ENCODE measurements at places on chromosomes 1 and 21.

GRCh38 chr1:219676012-219676765, 63.3 kb upstream of the ZC3H11B start:
- DNase-seq: no peak

DNA sequence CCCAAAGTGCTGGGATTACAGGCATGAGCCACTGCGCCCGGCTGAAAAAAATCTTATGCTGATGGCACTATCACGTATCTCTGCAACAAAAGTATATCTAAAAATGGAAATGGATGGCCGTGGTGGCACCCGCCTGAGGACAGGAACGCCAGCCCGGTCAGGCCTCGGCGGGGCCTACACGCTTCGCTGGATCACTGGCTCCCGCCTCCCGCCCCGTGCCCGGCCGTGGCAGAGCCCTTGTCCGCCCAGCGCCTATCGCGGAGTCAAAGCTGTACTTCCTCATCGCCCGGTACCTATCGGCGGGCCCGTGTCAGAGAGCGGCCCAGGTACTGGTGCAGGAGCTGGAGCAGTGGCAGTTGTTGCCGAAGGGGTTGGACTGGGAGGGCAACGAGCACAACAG, 28.8 kb upstream of the PDPN start:
- no peak for DNase-seq

DNA sequence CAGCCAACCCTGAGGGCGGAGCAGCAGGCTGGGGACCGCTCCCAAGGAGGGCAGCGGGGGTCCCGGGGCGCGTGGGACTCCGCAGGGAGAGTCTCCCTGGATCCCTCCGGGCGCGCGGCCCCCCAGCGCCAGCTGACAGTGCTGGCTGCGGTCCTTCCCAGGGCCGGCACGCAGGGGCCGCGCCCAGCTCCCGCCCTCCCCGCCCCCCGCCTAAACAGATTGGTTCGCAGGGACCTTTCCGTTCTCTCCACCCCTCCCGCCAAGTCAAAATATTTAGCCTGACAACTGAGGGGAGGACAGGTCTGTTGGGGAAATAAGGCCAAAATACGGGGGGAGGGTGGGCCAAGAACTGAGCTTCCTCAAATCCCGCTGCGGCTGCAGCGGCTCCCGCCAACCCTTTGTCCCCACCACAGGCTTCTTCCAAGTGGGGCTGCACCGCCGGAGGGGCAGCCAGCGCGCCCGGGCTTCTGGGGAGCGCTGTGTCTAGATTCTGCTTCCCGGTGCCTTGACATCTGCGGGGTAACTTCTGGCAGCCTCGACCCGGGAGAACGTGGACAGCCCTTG, at the start of gene INSRR:
Gene INSRR (minus strand): TSS at position 159 of the 564 bp plus-strand sequence. CDS start 496 bp downstream, outside the sequence.
- no peak for DNase-seq

GRCh38 chr1:64453688-64454087, 16.2 kb upstream of the CACHD1 start:
- DNase-seq: no peak

- no peak for DNase-seq
Measured at GRCh38 chr21:28459193-28459592, 533.5 kb downstream of the LTN1 start.

DNA sequence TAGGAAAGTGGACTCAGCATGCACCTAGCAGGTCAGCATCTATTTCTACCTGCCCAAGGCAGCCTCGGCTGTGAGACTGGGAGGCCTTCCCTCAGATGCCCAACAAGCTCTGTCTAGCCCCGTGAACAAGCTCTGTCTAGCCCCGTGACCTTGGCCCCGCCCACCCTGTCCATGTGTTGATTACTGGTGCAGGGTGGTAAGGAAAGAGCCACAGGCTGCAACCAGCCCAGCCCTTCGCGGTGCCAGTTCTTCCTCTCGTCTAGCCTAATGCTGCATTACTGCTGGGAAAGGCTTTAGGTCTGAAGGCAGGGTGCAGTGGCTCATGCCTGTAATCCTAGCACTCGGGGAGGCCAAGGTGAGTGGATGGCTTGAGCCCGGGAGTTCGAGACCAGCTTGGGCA, 2.2 kb downstream of the GPR153 start:
- DNase-seq: no peak

- DNase-seq: no peak
Measured at GRCh38 chr1:68213843-68214242, 18.5 kb downstream of the WLS start.

DNA sequence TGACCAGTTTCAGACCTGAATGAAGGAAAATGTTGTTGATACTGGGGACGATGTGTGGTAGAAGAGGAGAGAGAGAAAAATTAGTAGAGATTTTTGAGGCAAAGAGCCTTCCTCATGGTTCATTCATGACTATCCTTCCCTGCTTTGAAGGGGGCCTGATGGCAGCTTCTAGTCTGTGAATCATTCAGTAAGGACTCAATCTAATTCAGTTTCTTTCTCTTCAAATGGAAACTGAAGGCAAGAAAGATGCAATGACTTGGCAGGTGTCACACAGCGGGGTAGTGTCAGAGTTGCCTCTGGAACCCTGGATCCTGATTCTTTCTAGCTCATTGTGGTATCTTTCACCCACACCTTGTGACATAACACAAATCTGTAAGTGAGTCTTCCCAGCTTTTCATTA, 14.9 kb upstream of the CD5L start:
- DNase-seq: no peak
